Stimulated activated CD8-positive, alpha-beta memory T cell treated with anti-CD3 and anti-CD28 coated beads, Interleukin-4, amount 100 ng/mL, for 1 hour (primary cell): ENCODE measurements at places on chromosomes 7 and 10.

- DNase-seq, result no peak
These were observed 1046.9 kb downstream of the TYW1 start for GRCh38 chr7:68043546-68043945.

- no peak for DNase-seq
These were observed 11.5 kb downstream of the NPFFR1 start for GRCh38 chr10:70271996-70272924.

GRCh38 chr10:21166557-21167287, 269.6 kb upstream of the NEBL start:
- no peak for DNase-seq

DNA sequence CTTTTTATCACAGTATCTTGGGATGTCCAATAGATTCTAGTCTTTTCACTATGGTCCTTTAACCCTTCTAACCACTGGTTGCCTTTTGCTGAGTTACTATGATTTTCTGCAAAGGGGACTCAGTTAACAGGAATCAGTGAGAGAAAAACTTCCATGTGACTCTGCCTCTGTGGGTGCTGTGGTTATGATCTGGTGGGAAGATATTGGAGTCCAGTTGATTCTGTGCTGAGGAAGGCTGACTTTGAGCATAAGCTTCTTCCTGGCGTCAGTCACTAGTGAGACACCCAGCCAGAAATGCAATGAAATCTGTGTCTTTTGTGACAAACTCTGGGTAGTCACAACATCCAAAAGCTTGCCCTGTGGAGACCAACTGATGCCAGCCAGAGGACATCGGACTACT, 648.0 kb downstream of the SUGCT start:
- no peak for DNase-seq

- DNase-seq, result no peak
These were observed 64.5 kb upstream of the NFE2L3 start for GRCh38 chr7:26087321-26088091.

GRCh38 chr10:132790934-132791829, 5.2 kb upstream of the NKX6-2 start:
- no peak for DNase-seq

GRCh38 chr7:127504715-127505114, 80.7 kb downstream of the GCC1 start:
- no peak for DNase-seq

DNA sequence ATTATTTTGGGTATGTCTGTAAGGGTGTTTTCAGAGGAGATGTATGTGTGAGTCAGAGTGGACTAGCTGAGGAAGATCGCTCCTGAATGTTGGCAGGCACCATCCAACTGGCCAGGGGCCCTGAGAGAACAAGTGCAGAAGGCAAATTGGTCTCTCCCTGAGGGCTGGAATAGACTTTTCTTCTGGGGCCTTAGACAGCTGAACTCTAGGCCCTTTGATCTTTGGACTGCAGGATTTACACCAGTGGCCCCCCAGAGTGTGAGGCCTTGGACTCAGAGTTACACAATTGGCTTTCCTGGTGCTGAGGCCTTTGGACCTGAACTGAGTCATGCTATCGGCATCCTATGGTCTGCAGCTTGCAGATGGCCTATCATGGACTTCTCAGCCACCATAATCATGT, 217.2 kb downstream of the REEP3 start:
- no peak for DNase-seq

- DNase-seq, result no peak
These were observed 48.4 kb upstream of the GTF2IRD1 start for GRCh38 chr7:74405191-74405898.

- DNase-seq, result no peak
These were observed 8.2 kb downstream of the KCNIP2 start for GRCh38 chr10:101835362-101835761.

- no peak for DNase-seq
These were observed 41.7 kb downstream of the OGDH start for GRCh38 chr7:44647981-44648714.

GRCh38 chr10:93766918-93767317, 9.2 kb downstream of the LGI1 start:
- no peak for DNase-seq

GRCh38 chr7:28983396-28984190, 25.5 kb upstream of the TRIL start:
- DNase-seq, result no peak

- no peak for DNase-seq
These were observed 55.7 kb upstream of the TMEM229A start for GRCh38 chr7:124088590-124088989.

- DNase-seq, result no peak
These were observed 335.3 kb upstream of the KLF6 start for GRCh38 chr10:4120096-4120853.

DNA sequence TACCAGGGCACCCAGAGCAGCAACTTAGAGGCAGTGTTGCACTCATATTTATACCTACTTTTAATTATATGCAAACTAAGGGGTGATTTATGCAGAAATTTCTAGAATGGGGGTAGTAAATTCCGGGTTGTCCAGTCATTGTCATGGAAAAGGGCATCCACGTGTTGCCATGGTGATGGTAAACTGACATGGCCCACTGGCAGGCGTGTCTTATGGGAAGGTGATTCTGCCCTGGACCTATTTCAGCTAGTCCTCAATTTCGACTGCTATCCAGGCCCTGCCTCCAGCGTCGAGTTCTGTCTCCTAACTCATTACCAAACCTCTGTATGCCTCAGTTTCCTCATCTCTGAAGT, 12.8 kb downstream of the SNX8 start:
- DNase-seq, result no peak

DNA sequence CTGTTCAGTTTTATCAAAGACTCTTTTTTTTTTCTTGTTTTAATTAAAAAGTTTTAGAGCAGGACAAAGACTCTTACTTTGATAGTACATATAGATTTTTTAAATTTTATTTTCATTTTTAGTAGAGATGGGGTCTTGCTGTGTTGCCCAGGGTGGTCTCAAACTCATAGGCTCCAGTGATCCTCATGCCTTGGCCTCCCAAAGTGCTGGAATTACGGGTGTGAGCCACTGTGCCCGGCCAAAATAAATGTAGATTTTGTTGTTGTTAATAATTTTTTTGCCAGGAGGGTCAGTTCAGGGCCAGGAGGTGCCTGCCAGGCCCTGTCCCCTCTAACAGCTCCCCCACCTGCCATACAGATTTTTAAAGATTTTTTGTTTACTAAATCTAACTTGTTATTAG, 17.0 kb downstream of the DENND10 start:
- no peak for DNase-seq

DNA sequence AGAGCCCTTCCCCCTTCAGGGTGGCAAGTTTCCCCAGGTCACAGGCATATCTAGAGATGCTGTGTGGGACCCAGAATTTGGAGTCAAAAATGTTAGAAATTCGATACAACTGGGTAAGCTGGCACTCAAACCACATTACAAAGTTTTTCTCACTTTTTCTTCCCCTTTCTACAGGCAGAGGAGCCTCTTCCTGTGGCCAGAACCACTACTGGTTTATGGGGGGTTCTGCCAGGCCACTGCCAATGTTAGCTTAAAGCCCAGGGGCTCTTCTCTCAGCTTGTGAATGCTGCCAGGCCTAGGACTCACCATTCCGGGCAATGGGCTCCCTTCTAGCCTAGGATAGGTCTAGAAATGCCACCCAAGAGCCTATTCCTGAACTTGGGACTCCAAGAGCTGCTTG, 617.9 kb upstream of the PHF14 start:
- DNase-seq, result no peak

DNA sequence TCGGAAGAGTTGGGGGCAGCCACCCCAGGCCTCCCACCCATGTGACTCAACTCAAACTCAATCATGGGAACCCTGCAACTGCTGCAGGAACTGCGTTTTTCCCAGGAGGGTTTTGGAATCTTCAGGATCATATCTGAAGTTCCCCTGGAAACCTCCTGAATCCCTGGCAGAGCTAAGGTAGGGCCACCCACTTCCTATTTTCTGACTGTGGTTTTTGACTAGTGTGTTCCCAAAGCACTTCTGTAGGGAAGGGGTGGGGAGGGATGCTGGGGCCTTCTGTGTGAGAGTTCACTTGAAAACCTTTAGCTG, 127.6 kb upstream of the UNC5B start:
- no peak for DNase-seq

DNA sequence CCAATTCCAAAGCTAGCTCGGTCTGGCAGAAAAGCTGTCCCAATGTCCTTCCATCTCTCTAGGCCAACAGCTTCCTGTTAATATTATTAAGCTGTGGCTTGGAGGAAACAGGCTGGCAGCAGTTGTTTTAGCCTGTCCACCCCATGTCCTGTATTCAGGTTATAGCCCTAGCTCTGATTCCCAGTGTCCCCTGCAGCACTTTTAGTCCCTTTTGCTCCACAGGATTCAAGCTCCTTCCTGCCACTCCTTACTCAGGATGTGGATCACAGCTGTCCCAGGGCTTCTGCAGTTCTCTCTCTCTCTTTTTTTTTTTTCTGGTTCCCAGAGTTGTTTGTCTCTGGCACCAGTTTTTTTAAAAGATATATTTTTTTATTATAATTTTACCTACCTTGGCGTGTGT, 85.2 kb downstream of the PPP1R17 start:
- DNase-seq, result no peak

GRCh38 chr10:88881922-88882645, 2.0 kb downstream of the STAMBPL1 start:
- no peak for DNase-seq

DNA sequence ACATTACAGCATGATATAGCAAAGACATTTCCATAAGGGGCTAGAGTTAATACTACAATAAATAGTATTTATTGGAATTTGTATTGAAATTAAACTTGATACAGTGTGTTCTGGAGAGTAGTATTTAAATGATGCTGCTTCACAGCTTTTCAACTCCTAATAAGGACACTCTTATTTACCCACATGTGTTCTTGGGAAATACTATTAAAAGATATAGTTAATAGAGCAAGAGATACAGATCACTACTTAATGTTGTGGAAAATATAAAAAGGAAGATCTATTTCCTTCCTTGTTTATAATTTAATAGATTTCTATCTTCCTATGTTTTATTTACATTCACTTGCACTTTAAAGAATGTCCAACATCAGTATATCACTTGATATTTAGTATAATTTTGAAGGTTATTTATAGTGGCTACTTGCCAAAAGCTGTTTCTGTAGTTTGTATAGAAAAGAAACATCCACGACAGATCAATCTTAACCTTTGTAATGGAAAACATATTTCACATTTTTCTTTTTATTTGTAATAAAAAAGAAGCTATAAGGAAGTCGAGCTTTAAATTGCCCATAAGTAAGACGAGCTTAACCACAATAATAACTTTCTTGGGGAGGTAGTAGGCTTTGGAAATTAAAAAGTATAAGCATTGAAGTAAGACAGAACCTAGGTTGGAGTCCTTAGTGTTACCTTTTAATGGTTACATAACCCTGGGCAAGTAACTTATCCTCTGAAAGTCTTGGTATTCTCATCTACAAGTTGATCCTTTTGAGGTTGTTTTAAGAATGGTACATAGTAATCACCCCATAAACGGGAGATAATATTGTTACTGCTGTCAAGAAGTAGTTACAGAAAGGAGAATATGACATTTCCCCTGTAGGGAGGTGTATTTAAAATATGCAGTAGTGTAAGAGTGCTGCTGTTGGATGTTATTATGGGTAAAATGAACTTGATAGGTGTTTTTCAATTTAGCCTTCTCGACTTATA, 32.8 kb downstream of the CPED1 start:
- DNase-seq, result no peak
